Activated CD8-positive, alpha-beta memory T cell treated with anti-CD3 and anti-CD28 coated beads for 24 hours (primary cell): ENCODE measurements at places on chromosomes 5 and 9.

GRCh38 chr9:2743937-2744529 is 26.7 kb downstream of the KCNV2 start:
- no peak for DNase-seq

DNA sequence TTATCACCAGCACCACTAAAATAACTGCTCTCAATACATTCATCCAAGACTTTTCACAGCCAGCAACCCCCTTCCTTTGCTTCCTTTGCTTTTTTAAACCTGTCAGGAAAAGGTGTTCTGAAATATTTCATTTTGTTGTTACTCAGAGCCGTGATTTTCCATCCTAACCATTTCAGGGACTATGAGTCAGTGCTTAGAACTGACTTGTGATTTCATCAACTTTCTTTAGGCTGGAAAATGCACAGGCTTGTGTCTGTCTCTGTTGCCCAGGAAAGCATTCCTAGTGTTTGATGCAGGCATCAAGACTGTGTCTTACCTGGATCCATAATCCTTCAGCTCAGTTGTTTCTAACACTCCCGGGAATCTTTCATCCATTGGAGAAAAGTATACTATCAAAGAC is 805.6 kb downstream of the BRINP1 start:
- no peak for DNase-seq

DNA sequence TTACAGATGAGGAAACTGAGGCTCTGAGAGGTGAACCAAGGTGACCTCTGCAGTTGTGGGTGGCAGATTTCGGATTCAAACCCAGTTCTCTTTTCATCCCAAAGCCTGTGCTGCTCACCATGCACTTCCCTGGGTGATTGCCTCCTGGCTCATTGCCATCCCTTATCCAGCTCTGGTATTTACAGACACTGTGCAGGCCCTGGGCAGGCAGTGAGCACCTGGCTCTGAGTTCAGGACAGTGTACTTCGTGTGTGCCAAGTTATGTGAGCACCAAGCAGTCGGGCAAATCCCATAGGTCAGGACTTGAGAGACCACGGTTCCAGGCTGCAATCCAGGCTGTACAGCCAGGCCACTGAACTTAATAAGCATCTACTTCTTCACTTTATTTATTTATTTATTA is 1.4 kb downstream of the LRSAM1 start:
- no peak for DNase-seq

DNA sequence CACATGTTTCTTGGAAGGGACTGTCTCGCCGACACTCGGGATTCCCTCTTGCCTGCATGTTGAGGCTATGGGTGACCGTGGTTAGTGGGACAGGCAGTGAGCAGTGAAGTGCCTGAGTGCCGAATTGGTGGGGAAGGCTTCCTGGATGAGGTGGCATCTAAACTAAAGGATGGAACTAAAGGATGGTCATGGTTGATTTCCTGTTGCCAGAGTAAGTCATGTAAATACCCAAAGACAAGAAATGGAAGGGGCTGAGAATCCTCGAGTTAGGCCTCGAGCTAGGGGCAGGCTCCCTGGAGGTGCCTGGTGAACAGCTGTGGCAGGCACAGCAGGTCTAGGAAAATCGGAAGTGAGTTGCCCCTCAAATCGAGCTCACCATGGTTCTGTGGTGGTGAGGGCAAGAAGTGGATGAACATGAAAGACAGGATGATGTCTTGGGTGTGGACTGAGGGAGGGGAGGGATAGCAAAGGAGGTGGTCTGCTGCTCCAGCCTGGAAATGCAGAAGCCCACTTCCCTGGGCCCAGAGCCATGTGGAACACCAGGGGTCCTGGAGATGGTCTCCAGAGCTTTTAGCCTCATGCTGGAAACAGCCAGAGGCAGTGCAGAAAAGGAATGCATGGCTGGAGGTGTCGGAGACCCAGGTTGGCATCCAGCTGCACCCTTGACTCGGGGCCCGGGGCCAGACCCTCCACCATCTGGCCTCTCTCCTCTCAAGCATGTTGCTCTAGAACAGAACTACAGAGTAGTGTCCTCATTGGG is 12.2 kb downstream of the CD74 start:
- no peak for DNase-seq

- no peak for DNase-seq
These were observed 9.4 kb upstream of the CD180 start for GRCh38 chr5:67205981-67206380.

- no peak for DNase-seq
These were observed 52.1 kb downstream of the C9orf50 start for GRCh38 chr9:129568560-129569501.

DNA sequence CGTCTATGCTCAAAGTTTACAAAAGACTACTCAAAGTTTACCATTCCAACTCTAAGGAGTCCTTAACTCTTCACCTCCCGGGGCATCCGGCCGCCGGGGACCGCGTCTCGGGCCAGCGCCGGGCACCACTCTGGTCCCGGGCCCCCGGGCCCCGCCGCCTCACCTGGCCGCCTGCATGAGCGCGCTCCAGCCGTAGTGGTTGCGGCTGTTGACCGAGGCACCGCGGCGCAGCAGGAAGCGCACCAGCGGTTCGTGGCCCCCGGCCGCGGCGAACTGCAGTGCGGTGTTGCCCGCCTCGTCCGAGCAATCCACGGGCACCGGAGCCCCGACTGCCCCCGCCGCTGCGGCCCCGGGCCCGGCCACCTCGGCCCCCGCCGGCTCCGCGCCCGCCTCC is 388 bp downstream of the ANKS6 start:
- peak; percentile 75 for DNase-seq

DNA sequence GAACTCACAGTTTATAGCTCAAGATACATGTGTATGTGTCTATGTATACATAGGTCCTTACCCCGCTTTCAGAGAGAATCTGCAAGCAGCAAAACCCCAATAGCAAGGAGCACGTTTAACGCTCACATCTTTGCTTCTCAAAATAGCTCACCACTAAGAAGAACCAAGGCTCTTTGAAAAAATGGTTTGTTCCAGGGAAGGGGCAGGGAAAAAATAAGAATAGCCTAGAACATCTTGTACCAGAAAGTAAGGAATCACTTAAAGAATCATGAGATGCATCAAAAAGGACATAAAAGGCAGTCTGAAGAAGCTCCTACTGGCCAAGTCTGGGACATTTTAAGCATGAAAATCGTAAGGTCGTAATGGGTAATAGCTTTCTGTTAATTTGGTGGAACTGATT is 196.4 kb downstream of the FSTL4 start:
- no peak for DNase-seq
